HS-27A (cell line): ENCODE measurements at places on chromosomes 5 and 9.

GRCh38 chr9:132982458-132982857 lies 4.0 kb downstream of the GFI1B start:
- DNase-seq: no peak

GRCh38 chr9:21174671-21175070 lies 8.2 kb upstream of the IFNA21 start:
- DNase-seq: no peak

DNA sequence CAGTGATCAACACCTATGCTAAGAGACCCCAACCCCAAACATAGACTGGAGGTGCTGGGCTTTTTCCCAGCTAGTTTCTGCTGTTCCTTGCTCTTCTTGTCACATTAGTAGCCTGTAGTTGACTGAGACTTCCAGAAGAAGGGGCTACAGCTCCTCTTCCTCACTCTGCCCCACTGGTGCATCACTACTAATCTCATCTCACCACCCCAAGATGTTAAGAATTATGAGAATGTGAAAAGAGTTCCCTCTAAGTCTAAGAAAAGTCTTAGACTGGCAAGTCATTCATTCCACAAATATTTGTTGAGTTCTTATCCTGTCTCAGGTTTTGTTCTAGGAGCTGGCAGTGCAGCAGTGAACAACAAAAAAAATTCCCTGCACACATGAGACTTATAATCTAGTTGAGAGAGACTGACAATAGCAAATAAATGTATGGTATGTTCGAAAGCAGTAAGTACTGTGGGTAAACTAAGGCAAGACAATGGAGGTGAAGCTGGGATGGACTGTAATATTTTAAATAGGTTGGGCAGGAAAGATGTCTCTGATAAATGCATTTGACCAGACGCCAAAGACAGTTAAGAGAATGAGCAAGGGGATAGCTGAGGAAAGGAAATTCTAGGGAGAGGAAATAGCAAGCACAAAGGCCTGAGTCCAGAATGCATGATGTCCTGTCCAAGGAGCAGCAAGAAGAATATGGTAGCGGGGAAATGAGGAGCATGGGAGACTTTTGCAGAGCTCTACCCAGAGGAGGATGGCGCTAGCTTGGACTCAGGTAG lies 92.3 kb downstream of the PTCD2 start:
- DNase-seq: no peak

DNA sequence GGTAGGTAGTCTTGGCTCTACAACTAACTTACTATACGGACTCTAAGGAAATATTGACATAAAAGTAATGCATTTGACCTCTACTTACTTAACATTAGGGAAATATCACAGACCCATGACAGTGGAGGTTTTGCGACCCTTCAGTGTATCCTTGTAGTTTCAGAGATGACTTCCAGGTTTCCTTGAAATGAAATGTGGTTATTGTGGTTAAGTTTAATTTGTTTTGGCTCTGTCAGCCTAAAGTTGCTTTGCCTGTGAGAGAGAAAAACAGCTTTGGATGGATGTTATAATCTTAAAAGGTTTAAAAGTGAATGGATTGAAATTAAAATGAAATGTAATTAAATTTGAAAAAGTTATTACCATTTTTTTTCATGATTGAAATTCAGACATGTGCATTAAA lies 42.9 kb downstream of the LRRTM2 start:
- no peak for DNase-seq

GRCh38 chr5:1910861-1911772 lies 28.4 kb upstream of the IRX4 start:
- DNase-seq: no peak

- no peak for DNase-seq
Measured at GRCh38 chr9:14525856-14526255, 167.4 kb downstream of the ZDHHC21 start.

GRCh38 chr5:175837171-175837699 lies 34.1 kb upstream of the CPLX2 start:
- no peak for DNase-seq

DNA sequence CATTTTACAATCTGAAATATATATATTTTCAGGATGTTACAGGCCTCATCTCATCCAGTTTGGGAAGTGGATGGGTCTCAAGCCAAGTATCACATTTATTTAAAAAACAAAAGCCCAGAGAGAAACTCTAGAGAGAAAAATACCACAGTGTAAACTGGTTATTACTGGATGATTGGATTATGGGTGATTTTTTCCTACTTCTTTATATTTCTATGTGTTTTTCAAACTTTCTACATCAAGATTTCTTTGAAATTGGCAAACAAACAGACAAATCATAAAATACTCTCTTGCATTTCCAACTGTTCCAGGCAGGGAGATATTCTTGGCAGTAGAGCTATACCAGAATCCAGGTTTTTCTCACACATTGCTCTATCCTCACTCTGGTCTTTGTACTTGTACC lies 116.0 kb upstream of the SMIM23 start:
- DNase-seq: no peak

DNA sequence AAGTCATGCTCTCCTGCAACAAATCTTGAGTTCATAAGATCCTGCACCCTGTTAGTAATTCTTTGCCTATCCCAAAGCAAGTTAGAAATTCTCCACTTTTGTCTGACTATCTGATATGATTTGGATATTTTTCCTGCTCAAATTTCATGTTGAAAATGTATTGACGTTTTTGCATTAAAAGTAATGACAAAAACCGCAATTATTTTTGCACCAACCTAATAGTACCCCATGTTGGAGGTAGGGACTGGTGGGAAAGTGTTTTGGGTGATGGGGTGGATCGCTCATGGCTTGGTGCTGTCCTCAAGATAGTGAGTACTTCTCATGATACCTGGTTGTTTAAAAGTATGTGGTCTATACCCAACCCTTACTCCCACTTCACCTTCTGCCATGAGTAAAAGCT lies 713.4 kb downstream of the CDH18 start:
- DNase-seq: no peak

DNA sequence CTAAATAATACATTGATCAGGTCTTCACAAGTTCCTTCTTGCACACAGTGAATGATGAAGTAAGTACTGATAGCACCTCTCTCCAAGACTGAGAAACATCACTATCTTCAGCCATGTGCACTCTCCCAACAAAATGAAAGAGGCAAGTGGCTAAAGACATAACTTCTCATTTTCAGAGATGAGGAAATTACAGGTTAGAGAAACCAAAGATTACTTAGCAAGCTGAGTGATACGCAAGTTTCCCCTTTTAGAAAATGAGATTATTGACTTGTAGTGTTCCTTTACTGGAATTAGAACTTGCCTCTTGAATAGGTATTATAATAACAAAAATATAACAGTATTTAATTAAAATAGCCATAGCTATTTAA lies 21.6 kb downstream of the CEMIP2 start:
- DNase-seq: no peak

- DNase-seq: no peak
Measured at GRCh38 chr9:89366711-89367110, 48.4 kb downstream of the SECISBP2 start.

GRCh38 chr5:10645671-10646070 lies 81.8 kb downstream of the ANKRD33B start:
- no peak for DNase-seq

GRCh38 chr5:65825408-65826328 lies 100.7 kb upstream of the ERBIN start:
- DNase-seq: no peak

DNA sequence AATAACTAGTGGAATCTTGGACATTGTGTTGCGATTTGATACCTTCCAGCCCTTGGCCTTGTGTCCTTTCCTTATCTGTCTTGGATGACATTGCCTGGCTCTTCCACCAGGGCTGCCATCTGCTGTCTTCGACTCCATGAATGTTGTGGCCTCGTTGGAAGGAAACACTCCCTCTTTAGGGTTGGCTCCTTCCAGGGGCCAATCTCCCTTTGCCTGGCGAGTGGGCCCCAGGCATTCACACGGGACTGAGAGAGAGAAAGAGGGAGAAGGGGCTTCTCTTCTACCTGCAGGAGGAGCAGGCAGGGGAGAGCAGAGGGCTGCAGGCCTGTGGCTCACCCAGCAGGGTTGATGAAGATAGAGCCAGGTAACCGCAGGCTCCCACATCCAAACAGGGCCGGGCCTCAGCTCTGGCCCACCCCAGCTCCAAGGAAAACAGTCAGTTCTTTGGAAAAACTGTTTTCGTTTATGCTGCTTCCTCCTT lies 31.3 kb downstream of the FGF1 start:
- no peak for DNase-seq

GRCh38 chr5:147426640-147427327 lies 83.1 kb downstream of the DPYSL3 start:
- DNase-seq: no peak

GRCh38 chr5:127909066-127909465 lies 174.5 kb upstream of the SLC12A2 start:
- DNase-seq: no peak

- no peak for DNase-seq
Measured at GRCh38 chr5:62296998-62297397, 9.0 kb upstream of the KIF2A start.

GRCh38 chr5:156529892-156530291 lies 202.9 kb downstream of the SGCD start:
- DNase-seq: no peak

DNA sequence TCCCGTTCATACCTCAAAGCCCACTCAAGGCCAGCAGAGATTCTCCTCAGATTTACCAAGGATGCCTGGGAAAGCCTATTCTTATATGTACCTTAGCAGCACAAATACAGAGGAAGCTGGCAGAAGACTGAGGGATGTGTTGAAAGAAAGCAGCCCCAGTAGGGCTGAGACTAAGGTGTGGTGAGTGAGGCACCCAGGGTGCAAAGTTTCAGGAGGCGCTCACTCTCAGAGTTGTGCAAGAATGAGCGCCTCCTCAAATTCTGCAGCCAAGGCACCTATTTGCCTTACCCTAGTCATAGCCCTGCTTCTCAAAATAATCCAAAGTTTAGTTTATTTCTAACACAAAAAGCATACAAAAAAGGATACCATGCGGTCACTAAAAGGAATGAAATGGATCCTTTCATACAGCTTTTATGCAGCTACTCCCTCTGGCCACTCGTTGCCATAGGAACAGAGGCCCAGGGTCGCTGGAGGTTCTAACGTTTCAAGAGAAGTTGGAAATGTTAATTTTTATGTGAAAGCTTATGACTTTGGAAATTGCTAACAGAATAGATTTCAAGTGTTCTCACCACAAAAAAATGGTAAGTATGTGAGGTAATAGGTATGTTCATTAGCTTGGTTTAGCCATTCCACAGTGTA lies 79.7 kb upstream of the SMIM23 start:
- DNase-seq: no peak

- no peak for DNase-seq
Measured at GRCh38 chr9:129520082-129520481, 100.8 kb downstream of the C9orf50 start.

DNA sequence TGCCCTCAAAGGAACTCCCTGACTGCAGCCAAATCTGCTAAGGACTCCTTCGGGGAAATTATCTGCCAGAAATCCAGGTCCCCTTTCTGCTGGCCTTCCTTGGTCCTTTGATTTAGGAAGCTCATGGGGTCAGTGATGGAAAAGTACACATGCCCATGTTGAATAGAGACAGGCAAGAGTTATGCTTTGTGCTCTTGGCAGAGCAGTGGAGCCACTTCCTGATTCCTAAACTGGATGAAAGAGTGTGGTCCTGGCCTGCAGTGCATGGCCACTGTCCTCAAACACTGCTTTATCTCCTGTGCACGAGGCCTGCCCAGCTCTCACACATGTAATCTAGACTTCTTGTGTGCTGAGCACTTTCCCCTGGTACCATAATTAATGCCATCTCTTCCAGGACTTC lies 2.0 kb upstream of the EBF1 start:
- DNase-seq: no peak

DNA sequence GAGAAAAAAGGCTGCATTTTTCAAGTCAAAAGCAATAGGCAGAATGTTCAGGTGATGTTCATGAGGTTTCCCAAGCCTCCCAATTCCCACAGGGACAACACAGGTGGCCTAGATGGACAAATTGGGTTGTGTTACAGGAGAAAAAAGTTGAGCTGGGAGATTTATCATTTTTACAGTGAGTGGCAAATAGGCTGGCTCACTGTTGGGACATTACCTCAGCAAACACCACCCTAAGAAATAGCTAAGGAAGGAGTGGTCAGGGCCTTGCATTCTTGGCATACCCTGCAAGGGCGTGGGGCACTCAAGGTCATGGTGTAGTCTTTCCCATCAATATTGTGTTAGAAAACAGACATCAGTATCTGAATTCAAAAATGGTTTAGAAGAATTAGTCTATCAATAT lies 23.3 kb upstream of the CPLANE1 start:
- peak; percentile 92 for DNase-seq

DNA sequence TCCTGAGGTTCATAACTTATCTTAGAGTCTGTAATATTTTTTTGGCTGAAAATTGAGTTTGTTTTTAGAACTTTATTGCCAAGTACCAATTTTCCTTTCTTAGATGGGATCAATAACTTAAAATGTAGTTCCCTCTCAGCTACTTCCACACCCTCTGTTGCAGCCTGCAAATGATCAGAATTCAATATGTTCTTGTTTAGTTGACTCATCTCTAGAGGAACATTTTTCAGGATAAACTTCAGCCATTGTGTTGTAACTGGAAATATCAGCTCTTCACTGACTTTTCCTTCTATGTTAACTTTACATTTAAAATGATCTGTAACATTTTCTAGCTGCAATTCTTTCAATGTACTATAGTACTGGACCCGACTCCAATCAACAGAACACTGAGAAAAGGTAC lies 115.7 kb downstream of the ESM1 start:
- DNase-seq: no peak

DNA sequence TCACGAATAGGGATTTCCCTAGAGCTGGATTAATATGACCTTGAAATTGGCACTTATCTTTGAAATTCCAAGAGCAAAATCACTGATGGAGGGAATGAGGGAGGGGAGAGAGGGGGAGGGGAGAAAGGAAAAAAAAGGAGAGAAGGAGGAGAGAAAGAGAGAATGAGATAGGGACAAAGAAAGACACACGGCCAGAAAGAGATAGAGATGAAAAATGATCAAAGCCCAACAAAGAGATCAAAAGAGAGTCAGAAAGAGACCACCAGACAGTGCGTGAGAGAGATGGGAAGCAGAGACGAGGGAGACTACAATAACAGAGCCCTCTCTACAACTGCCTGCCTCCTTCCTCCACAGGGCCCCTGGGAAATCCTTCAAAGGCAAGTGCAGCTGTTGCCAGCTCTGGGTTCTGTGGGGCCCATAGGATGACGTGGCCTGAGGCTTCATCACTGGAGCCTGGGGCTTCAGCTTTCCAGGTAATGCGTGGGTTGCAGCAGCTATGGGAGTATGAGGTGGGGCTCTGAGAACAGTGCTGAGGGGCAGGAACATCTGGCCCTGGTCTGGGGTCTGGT lies 58.3 kb upstream of the SHB start:
- no peak for DNase-seq
